ENCODE measurements at places on chromosomes 5 and 9. TPM values are rescaled to one million over a fixed set of nuclear protein-coding genes. Genes with fewer than 3 reads are reported as not detected.

DNA sequence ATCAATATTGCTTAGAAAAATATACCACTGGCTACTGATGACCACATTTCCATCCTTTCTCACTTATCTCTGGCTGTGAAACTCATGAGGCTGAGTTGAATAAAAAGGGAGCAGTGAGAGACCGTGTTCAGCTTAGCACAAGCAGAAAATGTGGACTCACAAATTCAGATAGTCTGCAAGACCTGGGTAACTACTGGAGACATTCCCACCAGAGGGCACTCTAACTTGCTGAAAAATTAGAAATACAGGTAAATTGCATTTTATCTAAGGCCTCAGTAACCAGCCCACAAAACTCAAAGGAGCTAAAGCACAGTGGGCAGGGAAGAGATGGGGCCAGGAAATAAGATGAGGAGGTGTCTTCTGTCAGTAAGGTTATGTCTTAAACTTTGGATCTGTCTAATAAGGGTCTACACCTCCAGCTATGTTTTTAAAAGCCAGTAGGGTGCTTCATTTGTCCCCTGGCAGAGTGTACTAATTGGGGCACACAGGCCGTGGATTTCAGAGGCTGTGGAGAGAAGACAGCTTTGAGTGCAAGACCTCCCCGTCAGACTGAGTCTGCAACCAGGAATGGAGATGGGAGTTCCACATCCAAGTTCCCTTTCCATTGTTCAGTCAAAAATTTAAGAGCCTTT is 8.7 kb upstream of the NDUFB6 start:
- DNase-seq = peak; percentile 33

GRCh38 chr9:125521462-125522327 is 185.3 kb downstream of the MAPKAP1 start:
- peak; percentile 31 for DNase-seq

GRCh38 chr5:140018096-140018481 is 25.0 kb downstream of the NRG2 start:
- DNase-seq = no peak

GRCh38 chr5:148641735-148642134 is 12.6 kb downstream of the HTR4 start:
- no peak for DNase-seq

DNA sequence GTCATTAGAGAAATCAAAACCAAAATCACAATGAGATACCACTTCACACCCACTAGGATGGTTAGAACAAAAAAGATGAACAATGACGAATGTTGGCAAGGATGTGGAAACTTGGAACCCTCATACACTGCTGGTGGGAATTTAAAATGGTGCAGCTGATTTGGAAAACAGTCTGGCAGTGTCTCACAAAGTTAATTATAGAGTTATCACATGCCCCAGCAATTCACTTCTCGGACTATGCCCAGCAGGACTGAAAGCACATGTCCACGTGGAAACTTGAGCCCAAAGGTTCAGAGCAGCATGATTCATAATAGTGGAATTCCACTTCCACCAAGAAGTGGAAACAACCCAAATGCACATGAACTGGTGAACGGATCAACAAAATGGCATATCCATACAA is 85.0 kb upstream of the HRH2 start:
- no peak for DNase-seq

The ANKRD20A1 gene
- 3.0 TPM for total RNA-seq

DNA sequence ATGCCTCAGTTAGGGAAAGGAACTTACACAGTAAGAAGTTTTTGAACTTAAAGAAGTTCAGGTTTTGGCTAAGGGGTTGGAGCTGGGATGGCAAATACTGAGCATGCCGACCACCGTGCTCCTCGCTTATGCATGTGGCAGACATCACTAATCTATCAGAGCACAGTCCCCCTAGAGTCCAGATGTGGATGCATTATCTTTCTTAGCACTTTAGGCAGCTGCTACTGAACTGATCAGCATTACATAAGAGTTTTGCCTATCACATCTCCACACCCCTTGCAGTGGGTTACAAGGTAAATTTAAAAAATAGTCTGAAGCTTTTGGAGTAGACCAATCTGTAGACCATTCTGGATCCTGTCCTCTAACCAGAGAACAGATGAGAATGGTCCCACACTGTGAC is 22.4 kb downstream of the MACIR start:
- DNase-seq = no peak

GRCh38 chr5:127077366-127077765 is 4.1 kb upstream of the C5orf63 start:
- no peak for DNase-seq

DNA sequence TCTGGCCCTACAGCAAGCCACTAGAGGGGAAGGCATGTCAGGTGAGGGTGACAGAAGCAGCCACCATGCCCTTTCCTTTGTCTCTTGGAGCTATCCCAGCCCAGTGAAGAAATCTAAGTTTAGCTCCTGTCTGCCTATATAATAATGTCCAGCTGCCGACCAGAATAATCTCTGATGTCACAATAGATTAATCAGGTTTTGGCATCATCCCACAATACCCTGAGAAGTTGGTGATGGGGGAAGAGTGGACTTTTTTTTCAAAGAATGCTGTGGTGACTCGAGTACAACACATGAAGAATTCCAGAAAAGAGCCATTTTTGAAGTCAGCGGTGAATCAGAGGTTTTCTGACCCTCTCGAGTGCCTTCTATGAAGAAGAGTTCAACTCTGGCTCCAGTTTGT is 1.7 kb upstream of the TSLP start:
- no peak for DNase-seq
